H7 (cell line): ENCODE measurements at places on chromosomes 6 and 20. TPM values are rescaled to one million over a fixed set of nuclear protein-coding genes. Genes with fewer than 3 reads are reported as not detected.

Gene DDO
- total RNA-seq = not detected in 2 replicates

Gene CD93
- total RNA-seq = under 0.01 TPM in 1 of 2 replicates, not detected in the other

Gene ID1
- total RNA-seq = 424 and 491 TPM in 2 replicates

Gene GPSM3
- total RNA-seq = 21.2 and 26.8 TPM in 2 replicates

Gene ELOVL5
- 76.0 and 103 TPM in 2 replicates for total RNA-seq

Gene SPEF1
- total RNA-seq = 0.11 and 0.94 TPM in 2 replicates

Gene IL17F
- total RNA-seq = not detected in 2 replicates
